Osteocyte (in vitro differentiated cells): ENCODE measurements at places on chromosomes 16 and 17. TPM values are rescaled to one million over a fixed set of nuclear protein-coding genes. Genes with fewer than 3 reads are reported as not detected.

The NPLOC4 gene
- 99.7 and 112 TPM in 2 replicates for total RNA-seq

The NFATC2IP gene
- 34.9 and 39.5 TPM in 2 replicates for total RNA-seq

The RCVRN gene
- 0.34 TPM in 1 of 2 replicates, not detected in the other for total RNA-seq

The TMEM219 gene
- total RNA-seq, result 119 and 139 TPM in 2 replicates

- no peak for DNase-seq
Observed at GRCh38 chr17:60371818-60372510, 20.0 kb downstream of the USP32 start.

GRCh38 chr16:57041182-57042156 is 50.9 kb upstream of the CPNE2 start:
- DNase-seq, result no peak

GRCh38 chr16:9102943-9103342 is 11.5 kb downstream of the HAPSTR1 start:
- DNase-seq, result no peak

DNA sequence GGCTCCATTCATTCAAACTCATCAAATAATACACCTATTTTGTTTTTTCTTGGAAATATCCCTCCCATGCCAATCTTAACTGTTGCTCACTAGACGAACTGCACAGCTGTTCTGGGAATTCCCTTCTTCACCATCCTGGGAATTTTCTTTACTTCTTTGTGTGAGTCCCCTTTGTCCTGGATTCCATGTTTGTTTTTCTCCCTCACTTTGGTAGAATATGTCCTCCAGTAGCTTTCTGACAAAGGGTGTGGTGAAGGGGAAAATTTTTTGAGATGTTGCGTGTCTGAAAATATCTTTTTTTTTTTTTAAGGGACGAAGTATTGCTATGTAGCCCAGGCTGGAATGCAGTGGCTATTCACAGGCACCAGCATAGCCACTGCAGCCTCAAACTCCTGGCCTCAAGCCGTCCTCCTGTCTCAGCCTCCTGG is 17.2 kb upstream of the UTP6 start:
- DNase-seq, result peak; percentile 19

GRCh38 chr16:81008505-81008789 is 1.4 kb downstream of the CENPN start:
- DNase-seq, result no peak

DNA sequence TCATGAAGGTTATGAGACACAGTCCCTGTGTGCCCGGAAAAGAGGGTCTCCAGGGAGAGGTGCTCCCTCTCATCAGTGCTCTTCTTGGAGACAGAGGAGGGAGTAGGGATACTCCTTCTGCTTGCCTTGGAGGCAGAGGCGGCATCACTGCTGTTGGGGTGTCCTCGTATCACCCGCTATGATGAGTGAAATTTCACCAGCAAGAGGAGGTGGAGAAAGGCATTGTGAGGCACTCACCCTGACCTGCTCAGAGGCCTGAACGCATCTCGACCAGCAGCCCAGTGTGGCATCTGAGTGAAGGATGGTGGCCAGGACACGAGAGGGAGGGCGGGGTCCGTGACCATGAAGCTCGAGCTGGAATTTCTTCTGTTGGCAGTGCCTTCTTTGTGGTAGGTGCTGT is 222.1 kb upstream of the CHMP6 start:
- no peak for DNase-seq
